ENCODE measurements at places on chromosomes 5 and 9.

GRCh38 chr5:139710319-139711066, 62.3 kb downstream of the CXXC5 start:
- no peak for DNase-seq

GRCh38 chr5:19104948-19105347, 883.1 kb downstream of the CDH18 start:
- DNase-seq, result no peak

DNA sequence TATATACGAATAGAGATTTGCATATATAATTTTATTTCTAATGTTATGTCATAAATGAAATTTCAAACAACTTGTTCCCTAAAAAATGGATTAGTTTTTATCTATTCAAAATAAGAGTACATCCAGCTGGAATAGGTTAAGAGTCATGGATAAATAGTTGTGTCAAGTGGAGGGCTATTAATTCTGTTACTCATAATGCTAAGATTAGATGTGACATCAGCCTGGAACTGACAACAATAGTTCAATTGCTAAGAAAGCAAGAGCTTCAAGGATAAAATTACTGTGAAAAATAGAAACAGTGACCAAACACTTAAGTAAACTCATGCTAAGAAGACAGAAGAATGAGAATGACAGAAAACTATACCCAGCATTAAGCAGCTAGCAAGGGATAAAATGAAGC, 92.2 kb upstream of the CDH9 start:
- no peak for DNase-seq

GRCh38 chr5:149563466-149563865, 12.2 kb upstream of the CSNK1A1 start:
- no peak for DNase-seq

DNA sequence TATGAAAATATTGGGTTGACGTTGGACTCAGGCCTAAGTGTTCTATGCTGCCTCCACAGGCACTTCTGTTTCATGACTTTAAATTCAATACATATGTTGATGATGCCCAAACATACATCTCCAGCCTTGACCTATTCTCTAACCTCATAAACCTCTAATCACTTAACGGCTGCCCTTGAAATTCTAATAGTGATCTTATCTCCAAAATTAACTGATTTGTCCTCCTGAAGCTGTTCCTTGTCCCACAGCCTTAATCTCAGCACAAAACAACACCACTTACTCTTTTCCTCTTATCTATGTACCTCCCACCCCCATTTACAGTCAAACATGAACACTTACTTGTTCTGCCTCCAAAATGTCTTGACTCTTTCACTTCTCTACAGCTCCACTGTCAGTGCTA, 43.3 kb downstream of the FGF10 start:
- DNase-seq, result no peak

DNA sequence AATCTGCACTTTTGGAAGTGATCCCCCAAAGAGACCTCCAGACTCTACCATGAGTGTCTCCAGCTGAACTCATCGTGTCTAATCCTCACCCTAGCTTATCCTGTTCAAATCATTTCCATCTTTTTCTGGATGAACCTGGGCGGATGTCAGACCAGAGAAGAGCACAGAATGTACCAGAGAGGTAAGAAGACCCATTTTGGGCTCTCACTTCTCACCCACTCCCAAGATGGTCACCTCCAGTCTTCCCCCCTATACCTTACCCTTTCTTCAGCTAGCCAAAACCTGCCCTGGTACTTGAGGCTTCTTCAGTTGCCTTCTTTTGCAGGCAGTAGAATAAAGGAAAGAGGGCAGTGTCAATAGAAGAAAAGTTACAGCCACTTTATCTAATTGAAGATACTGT, 27.9 kb upstream of the ANXA2R start:
- no peak for DNase-seq

- DNase-seq, result no peak
Measured at GRCh38 chr9:68775003-68775730, 70.1 kb downstream of the PIP5K1B start.

DNA sequence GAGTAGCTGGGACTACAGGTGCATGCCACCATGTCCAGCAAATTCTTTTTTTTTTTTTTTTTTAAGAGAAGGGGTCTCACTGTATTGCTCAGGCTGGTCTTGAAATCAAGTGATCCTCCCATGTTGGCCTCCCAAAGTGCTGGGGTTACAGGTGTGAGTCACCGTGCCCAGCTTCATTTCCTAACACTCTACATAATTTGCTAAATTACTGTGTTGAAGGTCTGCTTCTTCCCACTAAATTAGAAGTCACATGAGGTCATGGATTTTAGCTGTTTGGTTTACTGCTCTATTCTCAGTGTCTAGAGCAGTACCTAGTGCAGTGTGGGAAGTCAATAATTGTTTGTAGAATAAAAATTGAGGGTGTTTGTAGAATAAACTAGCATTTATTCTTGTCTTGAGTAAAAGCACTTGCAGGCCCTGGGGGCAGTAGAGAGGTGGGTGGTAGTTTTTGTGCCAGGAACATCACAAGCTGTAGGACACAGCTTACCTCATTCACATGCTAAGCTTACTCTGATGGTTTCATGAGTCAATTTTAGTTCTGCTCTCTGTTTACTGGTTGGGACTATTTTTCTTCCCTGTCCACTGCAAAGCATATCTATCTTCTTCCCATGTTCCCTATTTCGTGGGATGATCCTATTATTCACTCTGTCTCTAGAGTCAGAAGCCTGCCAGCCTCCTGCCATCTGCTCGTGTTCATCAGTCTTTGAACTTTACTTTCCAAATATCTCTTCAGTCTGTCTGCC, 7.0 kb downstream of the TEX48 start:
- DNase-seq, result no peak

DNA sequence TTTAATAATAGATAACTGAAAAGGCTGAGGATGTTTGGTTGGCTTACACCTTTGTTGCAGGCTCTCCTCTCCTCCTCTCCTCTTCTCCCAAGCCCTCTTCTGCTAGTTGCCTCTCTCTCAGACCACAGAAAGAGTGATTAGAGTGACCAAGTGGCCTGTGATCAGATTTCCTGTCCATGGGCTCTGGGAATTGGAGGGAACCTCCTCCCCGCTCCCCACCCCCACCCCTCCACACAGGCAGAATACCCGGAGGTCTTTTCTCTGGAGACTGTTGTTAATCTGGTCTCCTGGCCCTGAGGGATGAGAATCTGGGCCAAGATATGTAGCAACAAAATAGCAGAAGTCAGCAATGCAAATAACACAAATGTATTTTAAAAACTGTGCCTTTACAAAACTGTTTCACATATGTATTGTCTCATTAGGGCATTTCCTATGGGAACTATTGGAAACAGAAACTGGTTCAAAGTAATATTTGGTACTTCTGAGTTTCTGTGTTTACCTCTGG, 361.3 kb downstream of the NR2F1-AS1 start:
- DNase-seq, result no peak

Data from CMK (cell line).